ENCODE measurements at places on chromosomes 12 and 14. TPM values are rescaled to one million over a fixed set of nuclear protein-coding genes. Genes with fewer than 3 reads are reported as not detected.

DNA sequence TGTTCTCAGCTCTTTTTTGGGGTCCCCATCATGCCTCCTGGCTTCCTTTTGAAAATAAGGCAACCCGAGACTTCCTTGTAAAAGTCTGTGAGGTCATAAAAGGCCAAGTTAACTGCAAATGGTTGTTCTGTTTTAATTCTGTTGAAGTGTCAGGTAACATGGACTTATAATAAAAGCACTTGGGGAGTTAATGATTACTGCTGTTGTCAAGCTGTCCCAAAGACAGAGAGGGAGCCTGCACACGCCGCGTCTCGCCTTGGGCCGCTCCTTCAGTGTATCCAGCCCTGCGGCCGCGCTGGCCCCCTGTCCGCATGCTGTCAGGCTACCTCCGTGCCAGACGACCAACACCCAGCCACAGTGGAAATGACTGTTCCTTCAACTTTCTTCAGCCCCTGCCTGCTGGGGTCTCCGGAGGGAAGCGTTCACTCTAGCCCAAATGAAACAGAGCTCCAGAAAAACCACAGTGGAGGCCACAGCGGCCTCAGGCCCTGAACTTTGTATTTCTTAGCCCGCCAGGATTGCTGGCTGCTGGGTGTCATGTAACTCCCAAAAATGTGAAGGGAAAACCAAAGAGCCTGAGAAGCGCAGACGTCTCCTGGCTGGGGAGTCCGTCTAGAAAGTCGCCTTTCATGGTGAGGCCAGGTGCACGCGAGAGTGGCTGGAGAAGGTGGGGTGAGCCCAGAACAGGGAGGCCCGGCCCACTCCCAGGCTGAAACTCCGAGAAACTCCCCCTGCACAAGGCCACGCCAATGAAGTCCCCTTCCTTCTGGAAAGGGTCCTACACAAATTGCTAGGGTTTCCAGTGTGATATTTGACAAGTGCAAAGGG, 189.1 kb downstream of the ZFP36L1 start:
- no peak for DNase-seq

- peak; percentile 98 for DNase-seq
These were observed 36.3 kb downstream of the LIMA1 start for GRCh38 chr12:50246873-50247612.

DNA sequence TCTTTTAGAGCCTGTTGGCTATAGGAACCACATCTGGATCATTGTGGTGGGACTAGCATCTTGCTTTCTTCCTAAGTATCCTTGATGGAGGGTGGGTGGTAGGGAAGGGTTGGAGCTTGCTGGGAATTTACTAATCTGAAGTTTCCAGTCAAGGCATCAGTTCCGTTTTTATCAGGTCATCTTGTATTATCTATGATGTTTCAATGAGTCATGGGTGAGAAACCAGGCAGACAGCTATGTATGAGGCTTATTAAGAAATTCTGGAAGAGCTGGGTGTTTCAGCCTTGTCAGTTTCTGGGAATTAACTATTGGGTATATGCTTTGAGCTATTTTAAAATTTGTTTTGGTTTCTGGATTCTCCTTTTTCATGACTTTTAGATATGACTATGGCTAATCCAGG, 11.3 kb downstream of the TSFM start:
- DNase-seq, result no peak

Gene TSPAN19
- not detected for total RNA-seq

GRCh38 chr12:108090107-108090899, 38.8 kb upstream of the WSCD2 start:
- no peak for DNase-seq

Data from G401 (cell line).